ENCODE measurements at places on chromosomes 12 and 14.
A peak's percentile ranks its signal among the peaks of the same experiment; 100 is the strongest.

DNA sequence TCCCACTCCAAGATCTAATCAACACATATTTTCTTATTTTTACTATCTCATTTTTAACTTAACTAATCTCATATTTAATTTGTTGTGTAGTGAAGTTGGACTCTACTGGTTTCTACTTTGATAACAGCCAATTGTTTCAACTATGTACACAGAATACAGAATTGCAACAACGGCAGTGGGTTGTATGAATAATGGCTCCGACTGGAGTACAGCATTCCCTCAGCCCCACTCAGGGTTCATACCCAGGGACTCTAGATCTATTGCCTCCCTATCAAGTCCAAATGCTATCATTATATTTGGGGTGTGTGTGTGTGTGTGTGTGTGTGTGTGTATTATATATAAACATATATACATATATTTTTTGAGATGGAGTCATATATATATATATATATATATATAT, 52.3 kb downstream of the PAWR start:
- DNase-seq, result no peak

GRCh38 chr14:74424606-74425005, 1.4 kb downstream of the SYNDIG1L start:
- DNase-seq, result no peak

DNA sequence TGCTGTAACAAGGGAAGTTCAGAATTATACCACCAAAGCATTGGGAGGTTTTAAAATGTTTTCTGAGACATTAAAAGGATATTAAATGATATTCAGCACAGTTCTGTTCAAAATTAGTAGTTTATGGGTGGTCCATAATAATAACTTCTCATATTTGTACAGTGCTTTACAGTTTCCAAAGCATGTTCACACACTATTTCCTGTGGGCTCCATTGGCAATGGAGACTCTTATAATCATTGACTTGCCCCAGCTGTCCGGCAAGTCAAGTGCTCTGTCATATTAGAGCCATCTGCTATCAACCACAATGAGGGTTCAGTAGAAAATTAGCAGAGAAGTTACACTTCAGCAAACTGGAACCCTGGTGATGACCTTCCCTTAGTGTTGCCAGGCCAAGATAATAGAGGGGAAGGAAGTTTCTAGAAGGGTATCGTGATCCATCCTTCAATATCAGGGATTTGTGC, 526.6 kb upstream of the CCDC196 start:
- DNase-seq, result no peak

GRCh38 chr12:71999795-72000194, 61.1 kb downstream of the TPH2 start:
- DNase-seq, result peak; percentile 6

DNA sequence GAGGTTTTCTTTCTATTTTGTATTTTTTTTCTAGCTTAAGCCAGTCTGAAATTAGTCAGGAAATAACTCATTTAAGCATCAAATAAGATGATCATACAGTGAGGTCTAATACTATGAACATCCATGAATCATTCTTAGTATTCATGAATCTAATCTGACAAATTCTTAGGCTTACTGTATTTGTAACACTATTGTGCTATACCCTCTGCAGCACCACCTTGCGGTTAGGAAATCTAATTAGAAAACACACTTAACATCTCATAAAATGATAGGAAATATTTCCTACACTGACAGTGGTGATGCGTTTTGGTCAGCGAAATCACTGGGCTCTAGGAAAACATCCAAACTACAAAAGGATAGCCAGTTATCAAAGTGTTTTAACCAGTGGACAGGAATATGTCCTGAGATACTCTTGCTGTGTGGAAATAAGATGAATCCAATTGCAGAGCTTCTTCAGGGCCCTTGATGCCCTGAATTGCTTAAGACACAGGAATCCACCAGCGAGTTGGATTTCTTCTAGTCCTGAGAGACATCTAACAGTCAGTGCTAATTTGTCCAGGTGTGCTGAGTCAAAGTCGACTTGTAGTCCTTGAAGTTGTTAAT, 109.3 kb upstream of the MYF6 start:
- DNase-seq, result no peak

GRCh38 chr14:103104389-103104653, 9.8 kb downstream of the EXOC3L4 start:
- DNase-seq, result no peak

- DNase-seq, result no peak
Measured at GRCh38 chr12:4216187-4216927, 57.2 kb upstream of the CCND2 start.

DNA sequence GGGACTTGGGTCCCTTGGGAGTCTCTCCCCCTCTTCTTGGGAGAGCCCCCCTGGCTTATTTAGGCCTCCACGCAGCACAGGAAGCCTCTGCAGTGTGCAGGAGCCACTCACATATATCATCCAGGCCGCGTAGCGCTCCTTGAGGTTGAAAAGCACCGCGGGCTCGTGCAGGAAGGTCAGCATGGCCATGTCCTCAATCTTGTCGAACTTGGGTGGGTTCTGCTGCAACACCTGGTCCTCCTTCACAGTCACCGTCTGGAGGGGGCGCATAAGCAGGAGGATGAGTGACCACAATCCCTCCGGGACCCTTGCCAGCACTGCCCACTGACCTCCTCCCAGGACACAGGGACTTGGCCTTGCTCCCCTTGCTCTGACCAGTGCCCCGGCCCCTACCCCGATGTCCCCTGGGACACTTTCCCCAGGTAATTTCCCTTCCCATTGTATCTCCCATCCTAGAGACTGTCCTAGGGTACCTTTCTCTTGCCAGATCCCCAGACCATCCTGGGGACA, 2.5 kb downstream of the MYH6 start:
- no peak for DNase-seq

DNA sequence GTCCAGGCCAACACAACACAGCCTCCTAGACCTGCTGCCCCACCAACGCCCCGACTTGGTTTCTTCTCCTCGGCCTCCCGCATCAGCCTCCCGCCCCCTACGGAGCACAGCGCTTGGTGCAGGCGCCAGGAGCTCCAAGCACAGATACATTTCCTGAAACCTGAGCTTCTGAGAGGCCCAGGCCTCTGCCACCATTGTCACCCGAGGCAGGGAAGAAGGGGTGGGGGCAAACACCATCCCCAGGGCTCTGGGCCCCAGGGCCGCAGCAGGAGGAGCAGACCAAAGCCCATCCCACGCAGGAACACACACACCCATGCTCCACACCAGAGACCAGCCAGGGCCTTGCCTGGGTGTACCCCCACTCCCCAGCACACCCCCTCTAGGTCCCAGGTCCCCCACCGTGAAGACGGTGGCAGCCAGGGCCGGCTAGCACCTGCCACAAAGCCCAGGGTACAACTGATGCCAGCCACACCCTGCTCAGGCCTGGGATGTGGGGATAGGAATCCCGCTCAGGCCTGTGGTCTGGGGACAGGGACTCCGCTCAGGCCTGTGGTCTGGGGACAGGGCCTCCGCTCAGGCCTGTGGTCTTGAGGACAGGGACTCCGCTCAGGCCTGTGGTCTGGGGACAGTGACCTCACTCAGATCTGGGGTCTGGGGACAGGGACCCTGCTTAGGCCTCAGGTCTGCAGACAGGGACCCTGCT, 5.4 kb downstream of the JAG2 start:
- no peak for DNase-seq

DNA sequence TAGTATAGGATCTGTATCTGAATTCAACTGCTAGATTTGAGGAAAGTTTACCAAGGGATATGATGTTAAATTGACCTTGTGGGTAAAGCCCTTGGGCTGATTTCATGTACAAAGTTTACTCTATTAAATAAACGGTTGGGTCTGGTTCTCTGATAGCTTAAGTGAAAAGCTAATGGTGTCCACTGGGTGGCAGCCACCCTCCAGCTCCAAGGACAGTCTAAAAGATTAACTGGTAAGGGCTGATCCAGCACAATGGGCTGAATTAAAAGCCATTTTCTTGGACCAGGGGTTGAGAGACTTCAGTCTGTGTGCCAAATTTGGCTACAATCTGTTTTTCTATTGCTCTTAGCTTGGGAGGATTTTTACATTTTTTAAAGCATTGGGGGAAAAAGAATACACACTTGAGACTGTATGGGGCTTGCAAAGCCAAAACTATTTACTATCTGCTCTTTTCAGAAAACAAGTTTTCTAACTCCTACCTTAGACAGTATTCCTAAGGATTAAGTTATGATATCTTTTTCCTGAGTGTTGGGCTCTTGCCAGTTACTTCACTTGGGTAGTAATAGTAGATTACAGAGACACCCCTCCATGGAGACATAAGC, 116.5 kb downstream of the GPHN start:
- DNase-seq, result peak; percentile 53

GRCh38 chr12:2212971-2213869, 160.4 kb downstream of the CACNA1C start:
- DNase-seq, result no peak

GRCh38 chr12:96811083-96811482, 96.0 kb upstream of the NEDD1 start:
- no peak for DNase-seq

DNA sequence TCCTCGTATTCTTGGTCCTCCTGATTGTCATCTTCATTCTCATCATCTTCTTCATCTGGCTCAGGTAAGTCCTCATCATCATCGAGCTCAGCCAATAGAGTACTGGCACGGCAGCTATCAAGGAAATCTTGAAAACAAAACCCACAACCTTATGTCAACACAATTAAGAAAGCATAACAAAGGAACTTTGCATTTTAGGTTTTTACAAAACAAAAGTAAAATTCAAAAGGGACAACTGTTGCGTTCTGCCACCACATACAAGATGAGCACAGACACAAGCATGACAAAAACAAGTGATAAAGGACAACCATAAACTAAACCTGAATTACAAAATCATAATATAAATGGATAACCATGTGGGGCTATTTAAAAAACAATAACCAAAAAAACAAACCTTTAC, 84.7 kb downstream of the HECTD1 start:
- DNase-seq, result no peak

DNA sequence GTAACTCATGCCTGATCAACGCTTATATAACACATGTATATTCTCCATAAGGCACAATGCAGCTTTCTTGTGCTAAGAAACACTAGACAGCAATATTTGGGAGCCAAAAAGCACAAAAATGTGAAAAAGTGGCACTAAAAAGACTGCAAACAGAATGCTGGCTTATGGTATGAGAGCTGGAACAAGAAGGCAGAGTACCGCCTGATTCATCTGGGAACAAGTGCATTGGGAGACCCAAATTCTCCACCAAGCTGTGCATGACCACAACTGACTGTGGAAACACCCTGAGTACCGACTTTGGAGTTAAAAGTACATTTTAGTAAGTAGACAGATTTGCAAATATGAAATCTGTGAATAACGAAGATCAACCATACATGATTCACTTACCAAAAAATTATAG, 25.1 kb downstream of the E2F7 start:
- DNase-seq, result no peak

DNA sequence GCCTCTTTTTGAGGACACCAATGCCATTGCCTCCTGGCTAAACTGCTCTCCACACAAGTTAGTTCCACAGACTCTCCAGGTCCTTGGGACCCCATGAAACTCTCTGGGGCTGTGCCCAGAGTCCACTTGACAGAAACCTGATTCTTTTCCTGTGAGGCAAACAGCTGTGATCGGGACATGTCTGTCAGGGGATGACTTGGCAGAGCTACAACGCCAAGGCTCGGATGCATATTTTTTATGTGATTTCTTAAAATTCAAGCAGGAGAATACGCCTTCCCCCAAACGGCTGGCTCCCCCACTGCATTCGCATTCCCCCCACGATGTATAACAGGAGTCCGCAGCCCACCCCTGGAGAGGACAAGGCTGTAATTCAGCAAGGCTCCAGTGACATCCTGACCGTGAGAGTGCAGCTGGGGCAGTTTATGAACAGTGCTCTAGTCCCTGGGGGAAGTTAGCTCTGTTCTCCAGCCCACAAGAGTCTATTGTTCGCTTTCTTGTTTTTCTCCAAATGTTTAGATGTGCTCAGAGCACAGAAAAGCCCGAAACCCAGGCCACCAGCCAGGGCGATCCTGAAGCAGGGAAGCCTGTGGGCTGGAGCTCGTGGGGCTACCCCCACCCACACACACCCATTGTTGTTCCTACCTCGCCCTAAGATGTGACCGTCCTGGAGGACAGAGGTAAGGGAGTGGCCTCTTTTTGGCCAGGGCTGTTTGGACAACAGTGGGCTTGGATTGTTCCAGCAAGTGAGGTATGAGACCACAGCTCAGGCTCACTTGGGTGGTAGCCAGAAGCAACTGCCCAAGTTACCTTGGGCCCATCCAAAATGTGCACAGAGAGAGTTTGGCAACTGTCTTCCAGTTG, 159.5 kb downstream of the ZFP36L1 start:
- DNase-seq, result no peak

DNA sequence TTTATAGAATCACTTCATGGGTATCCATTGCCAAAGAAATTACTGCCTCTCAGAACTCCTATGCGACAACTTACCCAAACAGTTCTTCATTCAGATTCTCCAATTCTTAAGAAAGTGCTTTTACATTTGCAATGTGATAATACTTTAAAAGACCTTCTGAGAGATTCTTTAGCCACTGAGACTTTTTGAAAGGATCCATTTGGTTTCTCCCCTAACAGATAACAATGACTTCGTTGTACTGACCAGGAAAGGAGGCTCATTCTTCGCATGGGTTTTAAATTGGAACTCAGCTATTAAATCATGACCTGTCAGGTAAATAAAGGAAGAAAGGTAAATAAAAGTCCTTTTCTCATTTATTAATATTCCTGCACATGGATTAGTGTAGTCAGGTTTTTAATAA, 14.8 kb downstream of the ITPR2 start:
- no peak for DNase-seq

DNA sequence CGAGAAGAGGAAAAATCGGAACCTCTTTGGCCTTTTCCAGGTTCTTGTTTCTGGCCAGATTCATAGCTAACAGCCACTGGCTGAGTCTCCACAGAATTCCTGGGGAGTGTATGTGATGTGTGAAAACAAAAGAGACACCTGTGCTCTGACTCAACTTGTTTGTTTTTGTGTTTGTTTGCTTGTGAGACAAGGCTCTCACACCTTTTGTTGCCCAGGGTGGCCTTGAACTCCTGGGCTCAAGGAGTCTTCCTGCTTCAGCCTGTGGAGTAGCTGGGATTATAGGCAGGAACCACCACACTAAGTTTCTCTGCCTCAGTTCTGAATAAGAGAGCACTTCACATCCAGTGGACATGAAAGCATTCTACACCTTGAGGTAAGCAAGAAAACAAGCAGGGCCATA, 22.7 kb downstream of the MFAP5 start:
- no peak for DNase-seq

GRCh38 chr12:128133321-128134073, 133.5 kb upstream of the TMEM132C start:
- no peak for DNase-seq

DNA sequence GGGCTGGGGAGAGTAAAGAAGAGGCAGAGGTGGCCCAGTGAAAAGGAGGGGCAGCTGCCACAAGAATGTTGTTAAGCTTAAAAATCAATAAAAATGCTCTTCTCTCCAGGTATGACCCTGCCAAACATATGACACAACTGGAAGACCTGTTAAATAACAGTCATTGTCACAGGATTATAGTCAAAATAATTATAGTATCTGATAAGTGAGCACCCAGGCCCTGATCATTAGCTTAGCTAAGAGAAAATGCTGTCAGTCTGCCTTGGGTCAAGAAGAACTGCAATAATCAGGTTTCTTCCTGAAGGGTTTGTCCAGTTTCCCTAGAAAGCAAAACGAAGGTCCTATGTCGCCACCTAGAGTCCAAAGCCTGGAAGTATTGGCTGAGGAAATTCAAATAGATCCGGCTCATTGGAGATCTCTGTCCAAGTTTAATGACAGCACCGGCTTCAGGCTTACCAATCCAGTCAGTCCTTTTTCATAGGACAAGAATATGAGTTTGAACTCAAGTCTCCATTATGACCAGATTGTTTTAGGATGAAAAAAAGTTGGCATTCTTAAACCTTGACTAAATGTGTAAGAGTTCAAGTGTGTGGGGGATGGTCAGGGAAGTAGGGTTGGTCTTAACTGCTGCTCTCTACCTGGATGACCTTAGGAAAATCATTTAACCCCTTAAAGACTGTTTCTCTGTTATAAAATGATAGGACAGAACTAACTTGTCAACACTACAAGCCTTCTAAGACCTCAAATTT, 22.5 kb upstream of the NKX2-8 start:
- DNase-seq, result peak; percentile 69

Data from activated CD4-positive, alpha-beta T cell treated with anti-CD3 and anti-CD28 coated beads, Interleukin-2, Interleukin-6, amounts not matched to agents 100 ng/mL and 50 ng/mL, durations not matched to agents 16 hours and 8 hours (primary cell).